ENCODE measurements at places on chromosomes 1 and 21. TPM values are rescaled to one million over a fixed set of nuclear protein-coding genes. Genes with fewer than 3 reads are reported as not detected.
A peak's percentile ranks its signal among the peaks of the same experiment; 100 is the strongest.

DNA sequence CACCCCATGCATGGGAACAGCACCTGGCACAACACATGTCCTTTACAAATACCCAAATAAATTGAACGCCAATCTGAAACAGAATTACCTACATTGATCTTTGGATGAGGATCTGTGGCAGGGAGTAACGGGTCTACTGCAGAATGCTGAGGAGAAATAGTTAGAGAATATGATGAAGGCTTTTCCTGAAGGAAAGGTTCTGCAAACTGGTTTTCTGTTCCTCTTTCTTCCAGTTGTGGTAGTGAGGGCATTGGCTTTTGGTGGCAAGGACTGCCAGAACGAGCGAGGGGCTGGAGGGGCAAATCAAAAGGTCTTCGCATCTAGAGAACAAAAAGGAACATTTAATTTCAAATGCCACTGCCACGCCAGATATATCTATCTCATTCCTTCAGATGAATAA, 19.8 kb downstream of the CEP104 start:
- no peak overlapping the region for H3K4me3 ChIP-seq
- no peaks in the 10 kb centered on the region for H3K4me1 ChIP-seq
- peaks cover 91% of the 10 kb centered on the region for H3K36me3 ChIP-seq
- no peak overlapping the region for H3K27ac ChIP-seq
- DNase-seq, result peak; percentile 3
- no peaks in the 10 kb centered on the region for H3K27me3 ChIP-seq

Gene LRRIQ3
- 0.16 TPM for total RNA-seq

DNA sequence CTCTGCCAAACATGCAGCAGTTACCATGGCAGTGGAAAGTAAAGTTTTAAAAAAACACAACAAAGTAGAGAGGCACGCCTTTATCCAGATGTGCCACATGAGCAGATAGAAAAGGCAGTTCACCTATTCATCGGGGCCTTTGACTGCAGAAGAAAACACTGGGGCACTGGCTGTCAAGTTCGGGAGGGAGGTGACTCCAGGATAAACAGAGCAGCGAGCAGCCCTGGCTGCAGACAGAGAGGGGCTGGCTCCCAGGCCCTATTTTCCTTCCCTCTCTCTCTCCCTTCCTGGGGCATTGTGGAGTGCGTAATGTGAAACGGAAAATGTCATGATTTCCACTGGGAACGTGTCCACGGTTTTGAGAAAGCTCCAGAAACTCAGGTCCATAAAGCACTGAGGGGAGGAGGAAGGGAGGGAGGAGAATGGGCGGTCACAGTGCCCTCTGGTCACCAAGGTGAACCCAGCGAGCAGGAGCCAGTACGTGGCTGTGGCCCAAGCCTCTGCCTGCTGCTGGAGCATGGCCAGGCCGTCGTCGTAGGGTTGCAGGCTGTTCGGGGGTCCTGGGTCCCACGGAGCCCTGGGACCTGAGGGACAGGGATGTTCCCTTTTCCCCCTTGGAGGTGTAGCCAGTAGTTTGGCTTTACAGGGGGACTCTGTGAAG, 114.7 kb upstream of the IRF2BP2 start:
- peaks cover 71% of the 10 kb centered on the region for H3K4me1 ChIP-seq
- H3K36me3 ChIP-seq, result no peaks in the 10 kb centered on the region
- H3K27ac ChIP-seq, result peak overlapping the region; percentile 96
- no peaks in the 10 kb centered on the region for H3K27me3 ChIP-seq

DNA sequence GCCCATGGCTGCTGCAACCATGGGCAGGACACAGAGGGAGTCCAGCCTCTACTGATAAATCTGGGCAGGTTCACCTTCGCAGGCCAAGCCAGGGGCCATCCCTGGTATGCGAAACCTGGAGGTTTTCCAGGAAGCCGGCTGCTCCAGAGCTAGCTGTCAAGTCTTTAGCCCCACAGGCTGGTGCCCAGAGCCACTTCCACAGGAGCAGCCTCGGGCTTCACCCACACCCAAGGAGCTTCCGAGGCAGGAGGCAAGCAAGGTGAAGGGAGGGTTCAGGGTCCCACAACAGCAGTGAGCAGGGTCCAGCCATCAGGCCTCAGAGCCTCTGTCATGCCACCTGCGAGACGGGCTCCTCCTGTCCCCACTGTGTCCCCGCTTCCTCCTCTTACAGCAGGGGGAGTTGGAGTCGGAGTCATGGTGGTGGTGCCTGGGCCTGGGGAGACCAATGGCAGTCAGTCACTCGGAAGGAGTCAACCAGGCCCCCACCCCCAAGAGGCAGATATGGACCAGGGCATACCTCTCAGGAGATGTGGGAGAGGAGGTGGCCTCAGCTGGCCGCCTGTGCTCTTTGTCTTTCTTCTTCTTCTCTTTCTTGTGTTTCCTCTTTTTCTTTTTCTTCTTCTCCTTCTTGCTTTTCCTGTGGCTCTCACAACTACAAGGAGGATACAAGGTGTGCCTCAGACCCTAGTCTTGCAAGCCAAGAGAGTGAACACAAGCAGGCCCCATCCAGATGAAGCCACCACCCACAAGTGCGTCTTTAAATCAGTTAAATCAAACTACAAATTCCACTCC, 2.1 kb downstream of the C1orf35 start:
- no peak overlapping the region for H3K4me3 ChIP-seq
- H3K27me3 ChIP-seq, result no peaks in the 10 kb centered on the region
- peaks cover 36% of the 10 kb centered on the region for H3K36me3 ChIP-seq
- peak; percentile 66 for DNase-seq

DNA sequence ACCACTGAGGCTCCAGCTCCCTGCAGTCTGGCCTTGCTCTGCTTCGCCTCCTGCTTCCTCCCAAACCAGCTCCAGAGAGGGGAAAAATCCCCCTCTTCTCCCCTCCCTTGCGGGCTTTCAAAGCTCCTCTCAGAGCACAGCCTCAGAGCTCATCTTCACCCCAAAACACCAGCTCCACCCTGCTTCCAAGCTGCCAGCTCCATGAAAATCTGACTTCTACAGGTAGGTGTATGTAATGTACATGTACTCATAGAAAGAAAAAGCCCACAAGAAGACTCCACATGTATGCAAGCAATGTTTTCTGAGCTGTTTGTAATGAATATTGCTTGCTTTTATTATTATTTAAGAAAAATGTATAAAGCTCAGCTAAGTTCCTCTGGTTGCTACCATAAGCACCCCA, 8.4 kb downstream of the SLC41A1 start:
- H3K4me3 ChIP-seq, result no peak overlapping the region
- H3K4me1 ChIP-seq, result peaks cover 59% of the 10 kb centered on the region
- H3K27me3 ChIP-seq, result no peaks in the 10 kb centered on the region

Gene THEM5
- not detected for total RNA-seq

- H3K27ac ChIP-seq, result no peak overlapping the region
- no peaks in the 10 kb centered on the region for H3K4me1 ChIP-seq
- no peaks in the 10 kb centered on the region for H3K36me3 ChIP-seq
- no peak overlapping the region for H3K4me3 ChIP-seq
- DNase-seq, result no peak
Observed at GRCh38 chr1:117147856-117148588, 26.5 kb upstream of the TRIM45 start.

Gene PRAMEF15
- not detected for total RNA-seq

Gene TLCD4
- 17.8 TPM for total RNA-seq

DNA sequence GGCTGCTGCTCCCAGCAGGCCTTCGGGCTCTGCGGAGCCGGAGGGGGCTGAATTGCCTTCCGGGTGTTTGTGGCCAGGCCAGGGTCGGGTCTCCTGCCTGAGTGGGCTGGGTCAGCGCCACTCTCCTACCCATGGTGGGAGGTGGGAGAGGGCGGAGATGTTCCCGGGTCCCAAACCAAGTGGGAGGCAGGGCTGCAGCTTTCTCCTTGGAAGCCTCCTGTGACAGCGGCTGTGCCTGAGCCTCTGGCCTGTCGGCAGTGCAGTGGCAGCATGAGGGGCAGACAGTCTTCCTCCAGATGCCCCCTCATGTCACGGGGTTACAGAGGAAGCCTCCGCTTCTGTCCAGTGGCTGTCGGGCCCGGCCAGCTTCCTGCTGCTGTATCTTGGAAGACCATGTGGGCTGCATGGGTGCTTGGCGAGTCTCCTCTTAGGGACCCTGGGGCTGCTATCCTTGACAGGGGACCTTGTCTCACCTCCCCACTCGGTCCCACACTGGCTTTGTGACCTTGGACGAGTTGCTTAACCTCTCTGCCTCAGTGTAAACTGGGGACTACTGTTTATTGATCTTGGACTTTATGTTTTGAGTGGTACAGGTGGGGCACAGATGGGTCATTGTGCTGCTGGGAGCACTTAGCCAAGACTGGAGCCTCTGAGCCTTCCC, 4.3 kb downstream of the SKI start:
- H3K27me3 ChIP-seq, result no peaks in the 10 kb centered on the region
- peak overlapping the region; percentile 87 for H3K27ac ChIP-seq
- peak overlapping the region; percentile 78 for H3K4me3 ChIP-seq
- H3K36me3 ChIP-seq, result no peaks in the 10 kb centered on the region

All from sigmoid colon (tissue), 7 donors.